Activated CD8-positive, alpha-beta T cell treated with anti-CD3 and anti-CD28 coated beads for 36 hours (primary cell): ENCODE measurements at places on chromosomes 12 and 14. TPM values are rescaled to one million over a fixed set of nuclear protein-coding genes. Genes with fewer than 3 reads are reported as not detected.
A peak's percentile ranks its signal among the peaks of the same experiment; 100 is the strongest.

DNA sequence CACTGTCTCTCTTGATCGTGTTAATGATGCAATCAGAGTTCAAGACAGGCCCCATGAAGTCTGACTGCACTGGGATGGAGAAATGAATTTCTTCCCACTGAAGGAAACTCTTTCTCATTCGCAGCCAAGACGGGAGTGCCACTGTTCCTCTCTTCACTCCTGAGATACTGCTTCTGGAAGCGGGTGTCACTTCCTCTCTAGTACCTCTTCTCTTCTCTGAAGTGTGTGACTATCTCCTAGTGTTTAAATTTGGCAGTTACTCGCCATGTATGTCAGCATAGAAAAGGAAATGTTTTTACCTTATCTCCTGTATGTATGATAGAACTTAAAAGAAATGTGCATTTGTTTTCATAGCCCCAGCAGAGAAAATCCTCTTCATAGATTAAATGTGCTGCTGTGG is 215.2 kb downstream of the ANO6 start:
- H3K4me3 ChIP-seq = no peak overlapping the region
- H3K27ac ChIP-seq = no peak overlapping the region
- peaks cover 23% of the 10 kb centered on the region for H3K36me3 ChIP-seq
- H3K4me1 ChIP-seq = peaks cover 2% of the 10 kb centered on the region
- no peak for DNase-seq

DNA sequence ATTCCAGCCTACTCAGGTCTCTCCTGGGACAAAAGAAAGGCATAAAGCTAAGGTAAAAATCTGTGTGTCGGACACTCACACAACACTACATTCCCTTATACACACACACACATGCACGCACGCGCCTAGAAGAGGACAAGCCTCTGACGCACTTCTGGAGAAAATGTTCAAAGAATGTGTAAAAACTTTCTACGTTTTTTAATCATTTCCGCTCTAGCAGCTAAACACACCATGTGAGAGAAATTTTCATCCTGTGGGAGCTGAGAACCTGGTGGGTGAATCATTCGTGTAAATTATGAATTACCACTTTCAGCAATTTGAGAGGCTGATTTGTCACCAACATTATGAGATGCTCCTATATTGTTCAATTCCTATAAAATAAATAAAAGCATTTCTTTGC is 494.5 kb downstream of the TMEM132D start:
- no peaks in the 10 kb centered on the region for H3K4me1 ChIP-seq
- no peaks in the 10 kb centered on the region for H3K36me3 ChIP-seq
- no peak overlapping the region for H3K4me3 ChIP-seq
- no peaks in the 10 kb centered on the region for H3K27me3 ChIP-seq
- no peak overlapping the region for H3K27ac ChIP-seq

DNA sequence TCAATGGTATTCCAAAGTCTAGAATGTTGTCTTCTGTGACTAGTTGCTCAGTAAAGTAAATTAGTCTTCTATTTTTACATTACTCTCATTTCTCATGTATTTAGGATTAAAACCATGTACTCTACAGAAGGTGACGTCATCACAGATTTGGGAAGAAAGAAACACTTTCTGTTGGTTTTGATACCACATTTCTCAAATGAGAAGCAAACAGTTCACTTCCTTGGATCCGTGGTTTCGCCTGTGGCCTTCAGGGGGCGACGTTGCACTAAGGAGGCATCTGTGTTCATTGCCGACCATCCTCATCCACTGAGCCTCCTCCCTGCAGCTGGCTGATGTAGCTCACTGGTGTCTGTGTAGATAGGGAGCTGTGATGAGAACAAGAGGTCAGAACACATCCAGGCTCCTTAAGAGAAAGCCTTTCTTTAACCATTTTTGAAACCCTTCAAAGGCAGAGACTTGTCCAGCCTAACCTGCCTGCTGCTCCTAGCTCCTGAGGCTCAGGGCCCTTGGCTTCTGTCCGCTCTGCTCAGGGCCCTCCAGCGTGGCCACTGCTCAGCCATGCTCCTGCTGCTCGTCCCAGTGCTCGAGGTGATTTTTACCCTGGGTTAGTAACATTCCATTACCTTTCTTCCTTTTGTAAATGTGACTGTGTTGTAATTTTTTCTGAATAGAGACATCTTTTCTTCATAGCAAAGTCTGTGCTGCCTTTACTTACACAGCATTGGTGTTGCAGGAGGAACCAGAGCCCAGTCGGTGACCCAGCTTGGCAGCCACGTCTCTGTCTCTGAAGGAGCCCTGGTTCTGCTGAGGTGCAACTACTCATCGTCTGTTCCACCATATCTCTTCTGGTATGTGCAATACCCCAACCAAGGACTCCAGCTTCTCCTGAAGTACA is 220.6 kb upstream of the OR4E1 start:
- peaks cover 12% of the 10 kb centered on the region for H3K4me1 ChIP-seq
- H3K4me3 ChIP-seq = peak overlapping the region; percentile 74
- H3K36me3 ChIP-seq = no peaks in the 10 kb centered on the region
- DNase-seq = peak; percentile 73

Gene ENDOU
- total RNA-seq = not detected

- H3K4me1 ChIP-seq = peaks cover 3% of the 10 kb centered on the region
- no peaks in the 10 kb centered on the region for H3K27me3 ChIP-seq
- DNase-seq = no peak
- no peak overlapping the region for H3K4me3 ChIP-seq
- H3K27ac ChIP-seq = no peak overlapping the region
Observed at GRCh38 chr12:104154286-104154685, 16.3 kb upstream of the NFYB start.

Gene GPR135
- 1.5 TPM for total RNA-seq

GRCh38 chr12:52235822-52236361 is 2.8 kb downstream of the KRT7 start:
- no peak for DNase-seq
- H3K27me3 ChIP-seq = peaks cover 32% of the 10 kb centered on the region
- H3K4me1 ChIP-seq = no peaks in the 10 kb centered on the region
- H3K27ac ChIP-seq = no peak overlapping the region
- no peak overlapping the region for H3K4me3 ChIP-seq
- H3K36me3 ChIP-seq = no peaks in the 10 kb centered on the region

DNA sequence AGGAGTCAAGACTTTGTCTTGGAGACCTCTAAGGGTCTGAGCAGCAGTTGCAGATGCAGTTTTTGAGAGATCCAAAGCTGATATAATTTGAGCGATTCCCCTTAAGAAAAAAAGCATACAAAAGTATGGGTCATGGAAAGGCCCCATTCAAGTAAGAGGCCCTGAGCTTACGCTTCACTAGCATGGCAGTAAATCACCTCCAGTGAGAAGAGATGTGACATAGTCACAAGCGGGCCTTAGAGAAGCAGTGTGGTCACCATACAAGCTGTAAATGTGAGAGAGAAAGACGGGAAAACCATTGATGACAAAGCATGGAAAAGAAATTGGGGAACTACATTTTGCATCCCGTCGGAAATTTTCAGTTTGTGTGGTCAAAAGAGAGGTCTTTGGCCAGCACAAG is 70.6 kb upstream of the GSC start:
- H3K36me3 ChIP-seq = no peaks in the 10 kb centered on the region
- no peak overlapping the region for H3K27ac ChIP-seq
- H3K27me3 ChIP-seq = peaks cover 2% of the 10 kb centered on the region
- no peak overlapping the region for H3K4me3 ChIP-seq

GRCh38 chr14:71122866-71123565 is 215.8 kb downstream of the PCNX1 start:
- peaks cover 1% of the 10 kb centered on the region for H3K36me3 ChIP-seq
- H3K4me1 ChIP-seq = peaks cover 12% of the 10 kb centered on the region
- H3K27ac ChIP-seq = no peak overlapping the region

- H3K4me3 ChIP-seq = no peak overlapping the region
- no peaks in the 10 kb centered on the region for H3K4me1 ChIP-seq
- H3K27ac ChIP-seq = no peak overlapping the region
- no peak for DNase-seq
Observed at GRCh38 chr12:1445807-1446206, 148.6 kb downstream of the FBXL14 start.

DNA sequence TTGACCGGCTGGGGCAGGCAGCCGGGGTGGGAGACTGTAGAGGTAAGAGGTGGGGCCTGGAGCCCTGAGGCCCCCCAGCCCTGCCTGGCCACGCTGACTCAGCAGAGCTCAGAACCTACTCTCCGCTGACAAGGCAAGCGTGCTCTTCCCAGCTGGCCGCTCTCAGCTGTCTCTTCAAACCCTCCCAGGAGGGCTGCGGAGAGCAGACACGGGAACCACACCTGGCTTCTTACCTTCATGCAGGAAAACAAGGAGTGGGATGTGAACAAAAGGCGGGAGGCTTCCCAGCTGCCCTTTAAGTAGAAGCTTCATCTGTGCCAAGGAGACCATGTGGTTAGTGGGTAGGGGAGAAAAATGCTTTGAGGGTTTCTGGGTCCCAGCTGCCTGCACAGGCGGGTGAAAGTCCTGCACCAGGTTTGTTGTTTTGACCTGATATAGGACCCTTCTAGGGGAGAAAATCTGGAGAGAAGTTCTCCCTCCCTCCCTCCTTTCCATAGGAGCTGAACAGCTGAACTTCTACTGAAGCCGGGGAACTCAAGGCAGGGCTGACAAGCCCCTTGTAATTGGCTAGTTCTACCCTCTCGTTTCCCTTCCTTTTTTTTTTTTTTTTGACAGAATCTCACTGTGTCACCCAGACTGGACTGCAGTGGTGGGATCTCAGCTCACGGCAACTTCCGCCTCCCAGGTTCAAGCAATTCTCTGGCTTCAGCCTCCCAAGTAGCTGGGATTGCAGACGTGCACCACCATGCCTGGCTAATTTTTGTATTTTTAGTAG is 12.8 kb upstream of the TESC start:
- no peak for DNase-seq
- H3K27ac ChIP-seq = no peak overlapping the region
- no peaks in the 10 kb centered on the region for H3K36me3 ChIP-seq

- peaks cover under 1% of the 10 kb centered on the region for H3K27me3 ChIP-seq
- no peaks in the 10 kb centered on the region for H3K4me1 ChIP-seq
- no peak overlapping the region for H3K4me3 ChIP-seq
- H3K36me3 ChIP-seq = no peaks in the 10 kb centered on the region
- no peak overlapping the region for H3K27ac ChIP-seq
Observed at GRCh38 chr12:22573181-22573580, 28.8 kb upstream of the C2CD5 start.

GRCh38 chr12:119613319-119613936 is 19.9 kb downstream of the TMEM233 start:
- no peaks in the 10 kb centered on the region for H3K36me3 ChIP-seq
- no peak for DNase-seq
- no peak overlapping the region for H3K27ac ChIP-seq
- peaks cover 23% of the 10 kb centered on the region for H3K27me3 ChIP-seq

GRCh38 chr12:103838254-103838914 is 2.6 kb downstream of the NT5DC3 start:
- DNase-seq = no peak
- no peaks in the 10 kb centered on the region for H3K27me3 ChIP-seq
- peaks cover 7% of the 10 kb centered on the region for H3K36me3 ChIP-seq
- H3K27ac ChIP-seq = no peak overlapping the region

GRCh38 chr12:752695-753610 is 574 bp downstream of the WNK1 start:
- no peak overlapping the region for H3K4me3 ChIP-seq
- peak; percentile 51 for DNase-seq
- peak overlapping the region; percentile 93 for H3K27ac ChIP-seq
- H3K4me1 ChIP-seq = peaks cover 33% of the 10 kb centered on the region
- H3K27me3 ChIP-seq = no peaks in the 10 kb centered on the region

Gene MPHOSPH9
- total RNA-seq = 96.9 TPM

Gene PRIMA1
- total RNA-seq = not detected

DNA sequence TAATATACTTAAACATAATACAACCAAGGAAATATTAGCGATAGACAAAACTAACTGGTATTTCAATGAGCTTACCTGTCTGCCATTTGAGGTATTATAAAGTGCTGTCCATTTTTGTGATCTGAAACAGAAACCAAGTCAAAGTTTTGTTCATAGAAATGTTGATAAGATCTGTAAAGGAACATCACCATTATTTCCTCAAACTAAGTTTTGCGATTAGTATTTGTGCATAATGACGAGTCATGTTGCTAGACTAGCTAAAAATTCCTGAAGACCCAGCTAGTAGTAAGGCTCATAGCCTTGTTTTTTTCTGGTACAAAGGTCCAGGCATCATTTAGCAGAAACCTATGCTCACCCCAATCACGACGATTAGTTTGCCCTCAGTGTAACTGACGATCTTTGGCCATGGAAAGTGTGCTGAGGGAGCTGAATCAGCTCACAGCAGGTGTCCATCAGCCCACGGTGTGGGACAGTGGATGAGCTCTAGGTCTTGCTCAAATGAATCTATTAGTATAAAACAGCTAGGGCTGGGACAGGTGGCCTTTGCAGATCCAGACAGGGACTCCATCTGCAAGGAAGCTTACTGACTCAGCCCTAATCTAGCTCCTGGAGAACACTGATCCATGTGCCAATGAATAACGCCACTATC is 28.7 kb downstream of the GIT2 start:
- DNase-seq = peak; percentile 9
- H3K4me1 ChIP-seq = peaks cover 14% of the 10 kb centered on the region
- H3K4me3 ChIP-seq = no peak overlapping the region
- H3K27ac ChIP-seq = peak overlapping the region; percentile 42

Gene HVCN1
- total RNA-seq = 24.2 TPM

- H3K4me3 ChIP-seq = no peak overlapping the region
- no peaks in the 10 kb centered on the region for H3K4me1 ChIP-seq
- H3K27me3 ChIP-seq = peaks cover 6% of the 10 kb centered on the region
- no peaks in the 10 kb centered on the region for H3K36me3 ChIP-seq
- H3K27ac ChIP-seq = no peak overlapping the region
Observed at GRCh38 chr12:102300824-102301461, 103.3 kb upstream of the PMCH start.

DNA sequence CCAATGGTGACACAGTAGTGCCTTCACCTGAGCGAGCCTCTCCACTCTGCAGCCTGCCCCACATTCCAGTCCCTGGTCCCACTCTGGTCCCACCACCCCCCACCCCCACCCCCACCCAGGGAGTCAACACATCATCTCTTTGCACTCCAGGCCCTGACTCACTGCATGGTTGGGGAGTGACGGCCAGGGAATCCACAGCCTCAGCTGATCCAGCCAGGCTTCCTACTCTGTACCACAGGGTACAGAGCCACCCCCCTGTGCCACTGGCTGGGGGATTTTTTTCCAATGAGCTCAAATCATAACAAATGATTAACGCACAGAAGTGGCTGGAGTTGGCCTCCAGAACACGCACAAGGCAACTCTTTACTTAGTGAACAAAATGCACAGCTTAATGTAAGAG is 233.7 kb downstream of the NTF3 start:
- H3K4me1 ChIP-seq = no peaks in the 10 kb centered on the region
- no peak overlapping the region for H3K4me3 ChIP-seq
- H3K27ac ChIP-seq = no peak overlapping the region
